C1 segment of cervical spinal cord (tissue), 14 donors: ENCODE measurements at places on chromosomes 12 and 14.

- no peak for DNase-seq
Observed at GRCh38 chr14:105974902-105975301, 448.5 kb downstream of the TMEM121 start.

- DNase-seq: no peak
Observed at GRCh38 chr12:119366007-119366406, 31.5 kb downstream of the CCDC60 start.

GRCh38 chr12:33429468-33429867 is 10.2 kb downstream of the SYT10 start:
- no peak for DNase-seq

DNA sequence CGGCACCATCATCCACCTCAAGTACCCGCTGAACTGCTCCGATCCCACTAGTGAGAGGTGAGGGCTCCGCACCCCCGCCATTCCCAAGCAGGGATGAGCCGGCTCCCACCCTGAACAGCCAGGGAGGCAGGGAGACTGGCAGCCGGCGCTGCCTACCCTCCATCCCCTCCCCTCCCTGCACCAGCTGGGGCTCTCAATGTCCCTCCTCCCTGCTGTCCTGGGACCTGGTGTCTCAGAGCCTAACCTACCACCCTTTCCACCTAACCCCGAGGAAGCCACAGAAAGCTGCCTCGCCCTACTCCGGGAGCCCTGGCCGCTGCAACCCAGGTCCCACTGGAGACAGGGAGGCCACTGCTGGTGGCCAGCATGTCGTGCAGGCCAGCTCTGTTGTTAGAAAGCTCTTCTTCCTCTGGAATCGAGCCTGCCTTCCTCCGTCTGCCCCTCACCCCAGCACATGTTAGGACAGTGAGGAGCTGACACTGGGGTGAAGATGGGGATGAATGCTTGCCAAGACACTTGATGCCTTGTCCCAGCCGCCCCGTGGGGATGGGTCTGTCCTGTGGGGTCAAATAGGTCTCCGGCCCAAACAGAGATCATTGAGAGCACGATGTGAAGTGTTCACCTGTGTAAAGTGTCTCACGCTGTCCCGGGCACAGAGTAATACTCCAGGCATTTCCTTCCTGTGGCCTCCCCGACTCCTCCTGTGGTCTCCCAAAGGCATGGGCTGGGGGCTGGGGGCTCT is 1.1 kb downstream of the PTPN6 start:
- no peak for DNase-seq

DNA sequence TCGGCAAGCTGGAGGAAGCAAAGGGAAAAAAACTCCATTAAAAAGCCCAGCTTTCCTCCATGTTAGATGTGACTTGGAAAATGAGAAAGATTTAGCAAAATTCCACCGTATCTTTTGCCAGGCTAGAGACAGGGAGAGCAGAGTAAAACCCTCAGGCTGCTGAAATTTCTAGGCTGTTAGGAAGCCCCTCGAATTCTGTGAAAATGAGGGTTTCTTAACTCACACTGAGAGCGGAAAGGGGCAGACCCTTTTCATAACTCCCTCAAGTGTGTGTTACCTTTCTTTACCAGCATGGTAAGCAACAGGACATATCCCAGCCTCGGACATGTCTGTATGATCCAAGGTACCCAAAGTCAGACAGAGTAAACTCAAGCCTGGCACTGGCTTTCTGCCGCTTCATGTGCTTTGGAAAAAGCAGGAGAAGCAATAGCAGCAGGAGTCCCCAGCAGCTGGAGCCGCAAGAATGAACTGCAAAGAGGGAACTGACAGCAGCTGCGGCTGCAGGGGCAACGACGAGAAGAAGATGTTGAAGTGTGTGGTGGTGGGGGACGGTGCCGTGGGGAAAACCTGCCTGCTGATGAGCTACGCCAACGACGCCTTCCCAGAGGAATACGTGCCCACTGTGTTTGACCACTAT is at the start of gene RHOJ:
TSS of gene RHOJ (plus strand) at position 37 of the 637 bp plus-strand sequence. CDS start at position 464, 427 bp downstream.
- DNase-seq: peak; percentile 8

DNA sequence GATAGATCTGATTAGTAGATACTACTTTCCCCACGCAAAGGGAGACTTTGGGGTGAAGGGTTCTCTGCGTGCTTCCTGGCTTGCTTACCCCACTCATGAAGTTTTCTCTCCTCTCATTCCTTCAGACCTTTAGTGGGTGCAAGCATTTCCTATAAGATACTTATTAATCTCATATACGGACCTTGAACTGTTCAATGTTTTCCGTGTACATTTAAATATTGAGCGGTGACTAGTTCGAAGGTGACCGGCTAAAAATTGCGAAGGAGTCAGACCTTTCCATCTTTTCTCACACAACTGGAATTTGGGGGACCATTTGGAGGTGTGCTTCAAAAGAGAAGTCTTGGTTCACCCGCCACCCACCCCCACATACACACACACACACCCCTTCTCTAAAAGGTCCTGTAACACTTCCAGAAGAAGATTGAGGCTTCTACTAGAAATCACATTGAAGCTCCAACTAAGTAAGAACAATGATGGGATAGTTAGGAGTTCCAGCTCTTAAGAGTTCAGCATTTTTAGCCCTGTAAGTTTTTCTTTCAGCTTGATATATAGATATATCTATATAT is 6.1 kb upstream of the FOXG1 start:
- no peak for DNase-seq

GRCh38 chr14:61088081-61088480 is 107.0 kb downstream of the SLC38A6 start:
- no peak for DNase-seq

DNA sequence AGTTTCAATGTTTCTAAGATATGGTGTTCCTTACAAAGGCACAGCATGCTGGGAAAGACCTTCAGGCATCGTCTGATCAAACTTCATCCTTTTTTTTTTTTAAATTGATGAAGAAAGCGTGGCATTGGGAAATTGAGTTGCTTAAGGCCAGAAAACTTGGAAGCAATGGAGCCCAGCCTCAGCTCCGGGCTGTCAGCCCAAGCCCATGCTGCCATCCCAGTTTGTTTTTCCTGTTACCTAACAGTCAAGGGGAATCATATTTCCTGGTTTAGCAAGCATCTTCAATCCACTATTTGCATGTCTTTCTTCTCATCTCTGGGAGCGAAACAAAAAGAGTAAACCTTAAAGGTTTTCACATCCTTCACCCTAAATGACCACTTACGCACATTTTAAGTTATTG is 200.2 kb downstream of the CHST11 start:
- DNase-seq: no peak

DNA sequence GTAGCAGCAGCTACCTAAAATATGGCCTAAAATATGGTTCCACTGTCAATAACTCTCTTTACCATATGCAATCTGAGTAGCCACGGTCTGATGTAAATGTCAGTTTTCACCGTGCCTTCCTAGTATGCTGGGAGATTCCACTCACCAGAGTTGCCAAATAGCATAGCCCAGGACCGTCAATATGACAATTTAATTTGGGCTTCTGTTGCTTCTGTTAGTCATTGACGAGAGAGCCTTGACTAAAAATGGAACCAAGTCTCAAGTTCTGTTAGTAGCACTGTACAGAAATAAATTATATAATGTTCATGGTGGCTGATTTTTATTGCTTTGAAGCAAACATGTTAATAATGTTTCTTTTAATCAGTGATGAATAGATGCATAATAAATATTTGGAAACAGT is 348.4 kb downstream of the BCAT1 start:
- DNase-seq: no peak
